ENCODE measurements at places on chromosomes 12 and 14. TPM values are rescaled to one million over a fixed set of nuclear protein-coding genes. Genes with fewer than 3 reads are reported as not detected.

DNA sequence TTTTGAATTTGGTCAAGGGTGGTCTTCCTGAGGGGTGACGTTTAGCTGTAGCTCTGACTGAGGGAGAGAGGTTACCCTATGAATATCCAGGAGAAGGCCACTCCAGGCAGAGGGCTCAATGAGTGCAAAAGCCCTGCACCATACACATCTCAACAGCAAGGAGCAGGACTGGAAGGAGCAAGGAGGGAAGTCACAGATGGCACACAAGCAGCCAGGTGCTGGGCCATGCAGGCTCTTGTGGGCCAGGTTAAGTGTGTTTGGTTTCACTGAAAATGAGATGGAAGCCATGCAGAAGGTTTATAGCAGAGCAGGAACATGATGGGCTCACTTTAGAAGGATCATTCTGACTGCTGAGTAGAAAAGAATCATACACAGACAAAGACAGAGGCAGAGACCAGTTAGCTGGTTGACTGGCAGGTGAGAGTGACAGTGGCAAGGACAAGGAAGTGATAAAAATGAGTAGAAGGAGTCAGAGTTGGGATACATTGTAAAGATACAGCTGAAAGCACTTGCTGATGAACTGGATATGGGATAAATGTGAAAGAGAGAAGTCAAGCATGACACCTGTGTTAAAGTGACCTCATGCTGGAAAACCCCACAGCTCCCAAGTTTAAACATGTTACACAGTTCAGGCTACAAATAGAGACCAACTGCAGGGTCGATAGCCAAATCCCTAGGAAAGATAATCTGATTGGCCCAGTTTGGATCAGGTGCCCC is 81.2 kb downstream of the PRKD1 start:
- DNase-seq = no peak

DNA sequence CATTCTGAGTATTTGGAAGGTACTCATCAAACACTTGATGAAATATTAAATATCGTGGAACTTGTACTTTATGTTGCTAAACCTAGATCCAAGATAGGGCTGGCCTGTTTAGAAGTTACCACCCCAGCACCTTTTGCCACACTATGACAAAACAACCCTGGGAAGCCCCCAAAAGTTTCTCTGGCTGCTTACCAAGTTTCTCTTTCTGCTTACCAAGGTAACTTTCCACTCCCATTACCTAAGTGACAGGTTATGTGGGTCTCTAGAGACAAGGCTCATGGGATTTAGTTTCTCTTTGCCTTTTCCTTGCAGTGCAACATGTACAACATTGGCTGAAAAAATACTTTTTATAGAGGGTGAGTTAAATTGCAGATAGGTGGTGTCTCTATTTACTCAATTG is 28.9 kb upstream of the PPM1A start:
- DNase-seq = no peak

GRCh38 chr14:69982220-69982839 is 103.1 kb downstream of the SMOC1 start:
- DNase-seq = no peak

- no peak for DNase-seq
Measured at GRCh38 chr12:19128485-19128884, 1.0 kb upstream of the PLEKHA5 start.

PDZRN4 gene
- total RNA-seq = 0.32 TPM

DNA sequence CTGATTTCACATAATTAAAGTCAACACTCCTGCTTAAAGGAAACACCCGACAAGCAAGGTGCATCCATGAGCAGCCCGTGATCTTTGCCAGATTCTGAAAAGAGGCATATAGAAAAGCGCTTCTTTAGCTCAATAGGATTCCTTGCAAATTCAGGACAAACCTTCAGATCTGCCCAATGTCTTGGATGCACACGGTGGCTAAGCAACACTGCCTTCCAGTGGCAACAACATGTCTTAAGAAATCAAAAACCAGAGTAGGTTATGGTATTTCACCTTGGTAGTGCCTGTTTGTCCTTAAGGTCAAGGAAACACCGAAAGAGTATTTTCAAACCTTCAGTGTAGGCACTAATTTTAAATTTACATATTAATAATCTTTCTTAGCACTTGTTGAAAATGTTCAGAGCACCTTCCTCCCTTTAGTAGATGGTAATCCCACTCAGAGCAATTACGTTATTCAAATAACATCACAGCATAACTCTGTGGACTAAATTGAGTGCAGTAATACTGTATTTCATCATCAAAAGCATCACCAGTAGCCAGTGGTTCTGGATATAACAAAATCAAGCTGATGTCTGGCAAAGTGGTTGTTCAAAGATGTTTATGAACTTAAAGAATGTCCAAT is 58.0 kb upstream of the CDKN3 start:
- no peak for DNase-seq

GRCh38 chr12:27179400-27180214 is 64.5 kb upstream of the STK38L start:
- no peak for DNase-seq

PROX2 gene
- total RNA-seq = not detected

DNA sequence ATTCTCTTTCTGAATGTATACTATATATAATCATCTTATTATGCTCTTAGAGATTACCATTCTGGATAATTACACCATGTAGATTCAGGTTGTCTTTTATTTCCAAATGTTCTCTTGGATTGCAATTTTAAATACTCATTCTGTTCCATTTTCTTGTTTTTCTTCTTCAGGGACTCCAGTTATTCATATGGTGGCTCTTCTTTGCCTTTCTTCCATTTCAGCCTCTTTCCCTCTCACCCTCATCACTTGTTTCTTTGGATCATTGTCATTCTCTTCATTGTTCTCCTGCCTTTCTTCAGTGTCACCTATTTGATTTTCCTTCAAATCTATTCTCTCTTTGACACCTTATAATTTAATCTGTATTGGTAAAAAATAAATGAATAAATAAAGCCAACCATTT is 182.0 kb downstream of the ITPR2 start:
- no peak for DNase-seq

DNA sequence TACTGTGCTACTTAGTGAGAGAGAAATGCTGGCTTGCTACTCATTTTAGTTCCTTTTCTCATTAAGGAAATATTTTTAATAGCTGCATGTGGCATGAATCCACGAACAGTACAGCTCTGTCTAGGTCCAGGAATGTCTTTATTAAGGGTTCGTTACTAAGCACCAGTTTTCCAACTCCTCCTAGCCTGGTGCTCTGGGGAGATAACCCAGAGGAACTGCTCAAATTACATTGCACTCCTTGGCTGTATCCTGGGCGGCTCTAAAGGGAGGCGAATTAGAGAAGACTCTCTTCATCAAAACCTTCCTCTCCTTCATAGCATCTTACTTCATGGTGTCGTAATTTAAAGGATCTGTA is 101.3 kb downstream of the PPM1A start:
- no peak for DNase-seq

DNA sequence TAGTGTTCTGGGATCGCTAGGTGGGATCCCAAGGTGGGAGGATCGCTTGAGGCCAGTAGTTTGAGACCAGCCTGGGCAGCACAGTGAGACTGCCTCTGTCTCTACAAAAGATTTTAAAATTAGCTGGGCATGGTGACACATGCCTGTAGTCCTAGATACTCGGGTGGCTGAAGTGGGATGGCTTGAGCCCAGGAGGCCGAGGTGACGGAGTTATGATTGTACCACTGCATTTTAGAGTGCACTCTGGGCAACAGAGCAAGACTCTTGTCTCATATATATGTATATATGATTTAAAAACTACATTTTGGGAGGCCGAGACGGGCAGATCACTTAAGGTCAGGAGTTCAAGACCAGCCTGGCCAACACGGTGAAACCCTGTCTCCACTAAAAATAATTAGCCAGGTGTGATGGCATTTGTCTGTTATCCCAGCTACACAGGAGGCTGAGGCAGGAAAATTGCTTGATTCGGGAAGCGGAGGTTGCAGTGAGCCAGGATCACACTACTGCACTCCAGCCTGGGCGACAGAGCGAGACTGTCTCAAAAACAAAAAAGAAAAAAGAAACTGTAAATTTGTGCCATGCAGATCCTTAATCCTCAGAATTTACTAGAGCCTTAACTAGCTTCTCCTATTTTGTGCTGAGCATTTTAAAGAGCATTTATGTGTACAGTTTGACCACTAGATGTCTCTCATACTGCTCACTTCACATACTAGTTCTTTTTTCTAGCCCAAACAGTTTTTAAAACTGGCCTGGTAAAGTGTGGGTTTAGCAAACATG is 114.8 kb downstream of the MON2 start:
- peak; percentile 53 for DNase-seq

DNA sequence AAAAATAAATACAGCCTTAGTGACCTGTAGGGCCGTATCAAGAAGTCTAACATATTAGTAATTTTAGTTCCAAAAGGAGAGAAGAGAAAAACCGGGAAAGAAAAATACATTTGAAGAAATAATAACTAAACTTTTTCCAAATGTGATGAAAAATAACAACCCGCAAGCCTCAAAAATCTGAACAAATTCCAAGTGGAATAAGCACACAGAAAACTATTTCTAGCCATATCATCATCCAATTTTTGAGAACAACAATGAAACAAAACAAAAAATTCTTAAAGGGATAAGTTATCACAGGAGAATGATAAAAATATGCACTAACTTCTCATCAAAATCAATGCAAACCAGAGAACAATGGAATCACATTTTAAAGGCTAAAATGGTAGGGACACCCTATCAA is 198.1 kb upstream of the PLXNC1 start:
- no peak for DNase-seq

MUCL1 gene
- not detected for total RNA-seq

DNA sequence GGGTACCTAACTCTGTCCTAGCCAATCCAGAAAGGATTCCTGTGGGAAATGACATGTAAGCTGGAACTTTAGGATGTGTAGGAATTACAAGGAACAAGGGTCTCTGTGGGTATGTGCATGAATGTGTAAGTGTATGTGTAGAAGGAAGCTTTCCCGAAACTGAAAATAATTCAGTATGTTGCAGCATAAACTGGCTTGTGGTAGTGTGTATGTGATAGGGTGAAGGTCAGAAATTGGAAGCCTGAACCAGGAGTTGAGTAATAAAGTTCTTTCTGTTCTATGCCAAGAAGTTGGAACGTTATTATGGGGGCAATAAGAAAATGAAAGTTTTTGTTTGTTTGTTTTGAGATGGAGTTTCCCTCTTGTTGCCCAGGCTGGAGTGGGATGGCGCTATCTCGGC is 323.1 kb upstream of the KITLG start:
- DNase-seq = no peak

SVOP gene
- total RNA-seq = 0.45 TPM

DNA sequence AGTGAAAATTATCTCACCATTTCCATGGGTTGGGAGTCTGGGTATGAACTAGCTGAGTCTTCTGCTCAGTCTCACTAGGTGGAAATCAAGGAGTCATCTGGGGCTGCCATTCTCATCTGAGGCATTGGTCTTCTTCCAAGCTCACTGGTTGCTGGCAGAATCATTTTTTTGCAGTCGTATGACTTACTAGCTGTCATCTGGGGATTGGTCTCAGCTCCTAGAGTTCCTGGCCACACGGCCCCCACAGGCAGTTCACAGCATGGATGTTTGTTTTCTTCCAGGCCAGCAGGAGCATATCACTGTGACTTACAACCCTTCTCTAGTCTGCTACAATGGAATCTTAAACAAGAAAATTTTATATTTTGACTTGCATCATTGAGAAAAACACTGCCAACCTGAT is 18.6 kb upstream of the OR10AD1 start:
- no peak for DNase-seq

DNA sequence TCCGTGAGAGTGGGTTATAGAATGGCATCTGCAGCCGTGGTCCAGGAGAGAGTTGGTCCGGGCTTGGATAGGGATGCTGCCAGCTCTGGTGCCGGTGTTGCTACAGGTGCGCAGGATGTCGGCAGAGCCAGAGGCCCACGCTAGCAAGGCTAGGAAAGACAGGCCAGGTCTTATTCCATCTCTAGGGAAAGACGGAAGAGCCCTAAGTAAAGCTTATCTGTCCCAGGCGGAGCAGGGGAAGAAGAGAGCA is 485 bp upstream of the PSME1 start:
- DNase-seq = no peak

GRCh38 chr12:27284751-27285150 is 40.7 kb downstream of the STK38L start:
- no peak for DNase-seq

GALC gene
- 20.4 TPM for total RNA-seq

TCHP gene
- 10.2 TPM for total RNA-seq

DNA sequence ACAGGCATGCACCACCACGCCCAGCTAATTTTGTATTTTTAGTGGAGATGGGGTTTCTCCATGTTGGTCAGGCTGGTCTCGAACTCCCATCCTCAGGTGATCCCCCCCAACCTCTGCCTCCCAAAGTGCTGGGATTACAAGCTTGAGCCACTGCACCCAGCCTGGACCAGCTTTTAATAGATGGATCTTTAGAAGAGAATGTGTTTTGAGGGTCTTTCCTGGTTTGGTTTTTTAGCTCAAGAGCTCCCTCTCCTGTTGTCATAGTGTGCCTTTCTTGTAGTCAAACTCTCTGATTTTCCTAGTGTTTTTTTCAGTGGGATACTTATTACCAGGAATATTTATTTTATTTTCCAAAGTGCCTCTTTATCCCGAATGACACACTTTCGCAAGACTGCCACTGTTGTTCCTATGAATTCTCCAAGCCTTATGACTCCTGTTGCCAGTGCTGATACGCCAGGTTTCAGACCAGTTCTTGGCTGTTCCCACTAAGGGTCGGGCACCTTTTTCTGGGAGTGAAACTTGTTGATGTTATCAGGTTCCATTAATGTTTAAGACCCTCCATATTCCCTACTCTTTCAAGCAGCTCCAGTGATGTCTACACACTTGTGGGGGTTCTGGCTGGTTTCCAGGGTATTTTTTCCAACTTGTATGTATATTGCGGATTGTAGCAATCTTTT is 31.5 kb upstream of the LIMA1 start:
- DNase-seq = no peak

GUCY2C gene
- not detected for total RNA-seq

ADAM21 gene
- 0.37 TPM for total RNA-seq

OVCH1 gene
- 0.20 TPM for total RNA-seq

POLE2 gene
- total RNA-seq = 0.59 TPM

ANG gene
- total RNA-seq = 7.7 TPM

DNA sequence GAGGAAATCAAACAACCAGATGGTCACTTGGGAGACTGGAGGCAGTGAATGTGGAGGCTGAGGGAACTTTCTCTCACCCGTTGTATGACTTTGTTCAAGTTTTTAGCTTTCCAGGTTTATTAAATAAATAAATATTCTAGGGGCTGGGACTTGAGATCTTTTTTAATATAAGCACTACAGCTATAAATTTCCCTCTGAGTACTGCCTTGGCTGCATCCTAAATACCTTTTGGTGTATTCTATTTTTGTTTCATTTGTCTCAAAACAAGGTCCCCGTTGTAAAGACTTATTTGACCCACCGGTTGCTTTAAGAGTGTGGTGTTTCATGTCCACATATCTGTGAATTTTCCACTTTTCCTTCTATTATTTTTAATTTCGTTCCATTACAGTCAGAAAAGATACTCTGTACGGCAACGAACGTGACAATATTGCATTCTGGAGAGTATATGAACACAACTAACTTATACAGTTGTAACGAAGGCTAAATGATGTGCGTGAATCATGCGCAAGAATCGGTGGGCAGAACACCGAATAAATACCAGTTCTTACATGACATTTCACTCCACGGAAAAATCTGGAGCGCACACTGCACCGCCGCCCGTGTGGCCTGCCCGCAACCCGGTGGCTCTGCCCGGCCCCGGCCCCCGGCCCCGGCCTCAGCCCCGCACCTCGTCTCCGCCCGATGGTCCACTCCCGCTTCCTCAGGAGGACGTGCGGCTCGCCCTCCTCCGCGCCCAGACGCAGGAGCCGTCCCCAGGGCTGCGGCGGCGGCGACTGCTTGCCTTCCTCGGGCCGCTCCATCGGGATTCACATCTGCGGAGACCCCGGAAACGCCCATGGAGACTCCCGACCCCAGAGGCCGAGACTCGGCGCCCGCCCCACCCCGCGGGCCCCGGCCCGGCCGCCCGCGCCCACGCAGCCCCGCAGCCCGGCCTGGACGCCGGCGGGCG is 602 bp downstream of the CHFR start:
- DNase-seq = peak; percentile 69

All from right cardiac atrium (tissue), 5 donors.